ENCODE measurements at places on chromosomes 5 and 9. TPM values are rescaled to one million over a fixed set of nuclear protein-coding genes. Genes with fewer than 3 reads are reported as not detected.

ITK gene
- 0.99 TPM for total RNA-seq

ANKRD18B gene
- total RNA-seq = 1.6 TPM

QSOX2 gene
- total RNA-seq = 11.9 TPM

HABP4 gene
- total RNA-seq = 10.0 TPM

HAND1 gene
- total RNA-seq = not detected

GABRA6 gene
- total RNA-seq = not detected

SNCAIP gene
- total RNA-seq = 34.0 TPM

RETREG1 gene
- total RNA-seq = 41.3 TPM

KIF3A gene
- total RNA-seq = 12.0 TPM

SLC4A9 gene
- total RNA-seq = 21.8 TPM

MGAT1 gene
- total RNA-seq = 103 TPM

PCDHGC3 gene
- total RNA-seq = 71.1 TPM

TPPP gene
- total RNA-seq = 6.4 TPM

SPATA31C1 gene
- total RNA-seq = 0.18 TPM

PRRX2 gene
- total RNA-seq = 2.1 TPM

TIFAB gene
- total RNA-seq = 0.53 TPM

IL5 gene
- total RNA-seq = not detected

CATSPER3 gene
- total RNA-seq = 0.58 TPM

GMCL2 gene
- not detected for total RNA-seq

All from metanephros (tissue), 2 donors.